NCI-H1694 treated with DMSO at 0.1 percent for 48 hours (cell line): ENCODE measurements at places on chromosomes 5 and 9.
A peak's percentile ranks its signal among the peaks of the same experiment; 100 is the strongest.

DNA sequence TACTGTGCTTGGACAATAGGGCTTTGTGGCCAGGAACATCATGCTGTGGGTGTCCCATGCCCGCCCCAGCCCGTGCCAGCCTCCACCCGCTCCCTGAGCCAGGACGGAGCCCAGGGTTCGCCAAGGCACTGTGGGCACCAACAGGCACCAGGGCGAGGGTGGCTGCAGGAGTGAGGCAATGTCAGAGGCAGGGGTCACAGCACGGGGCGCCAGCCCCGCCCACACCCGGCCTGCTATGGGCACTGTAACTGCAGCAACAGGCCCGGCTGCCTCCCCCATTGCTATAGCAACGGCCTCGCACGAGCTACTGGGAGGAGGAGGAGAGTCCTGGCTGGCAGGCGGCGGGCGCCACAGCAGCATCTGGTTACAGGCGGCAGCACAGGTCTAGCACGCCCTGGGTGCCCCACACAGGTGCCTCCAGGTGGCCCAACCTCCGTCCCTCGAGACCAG lies 2.5 kb downstream of the ABCA2 start:
- peak; percentile 34 for DNase-seq

DNA sequence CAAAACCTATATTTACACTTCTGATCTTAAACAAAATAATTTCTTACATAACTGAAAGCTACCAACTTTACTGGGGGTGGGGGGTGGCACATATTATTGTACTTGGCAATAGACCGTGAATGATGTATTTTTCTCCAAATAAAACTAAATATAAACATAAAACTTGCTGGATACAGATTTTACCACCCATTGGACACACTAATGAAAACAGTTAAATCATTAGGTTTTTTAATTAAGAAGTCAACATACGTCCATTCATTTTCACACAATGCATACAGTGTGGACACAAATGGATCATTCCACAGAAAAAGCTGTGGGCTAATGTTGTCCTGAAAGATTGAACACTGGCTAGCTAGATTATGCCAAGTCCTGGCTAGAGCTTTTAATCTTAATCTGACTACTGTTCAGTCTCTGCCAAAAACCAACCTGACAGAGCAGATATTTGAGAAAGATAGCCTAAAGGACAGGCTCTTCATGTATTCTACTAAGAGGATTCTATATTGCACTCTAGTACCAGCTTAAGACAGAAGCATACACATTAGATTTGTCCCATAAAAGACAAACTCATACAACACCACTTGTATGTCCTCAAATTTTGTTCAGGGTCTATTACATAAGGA lies 118.1 kb downstream of the SIL1 start:
- no peak for DNase-seq

- no peak for DNase-seq
These were observed 9.2 kb downstream of the NPR3 start for GRCh38 chr5:32720300-32720699.

DNA sequence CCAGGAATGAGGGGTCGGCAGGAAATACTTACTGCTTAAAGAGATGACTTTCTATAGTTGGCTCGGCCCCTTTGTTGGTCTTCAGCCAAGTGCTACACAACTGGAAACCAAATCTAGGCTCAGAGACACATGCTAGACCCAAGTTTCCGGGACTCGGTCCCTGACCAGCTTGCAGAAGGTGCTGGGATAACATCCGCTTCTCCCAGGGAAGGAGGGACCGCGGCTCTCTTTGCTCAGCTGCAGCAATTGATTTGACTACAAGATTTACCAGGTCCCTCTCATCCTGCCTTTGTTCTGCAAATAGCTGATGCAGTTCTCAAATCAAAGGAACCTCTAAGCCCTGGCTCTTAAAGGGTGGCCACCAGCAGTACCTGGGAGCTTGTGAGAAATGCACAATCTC lies 314.7 kb downstream of the MLLT3 start:
- no peak for DNase-seq
